ENCODE measurements at places on chromosomes 11 and 22. TPM values are rescaled to one million over a fixed set of nuclear protein-coding genes. Genes with fewer than 3 reads are reported as not detected.

The TMEM191B gene
- 6.7 TPM for total RNA-seq

DNA sequence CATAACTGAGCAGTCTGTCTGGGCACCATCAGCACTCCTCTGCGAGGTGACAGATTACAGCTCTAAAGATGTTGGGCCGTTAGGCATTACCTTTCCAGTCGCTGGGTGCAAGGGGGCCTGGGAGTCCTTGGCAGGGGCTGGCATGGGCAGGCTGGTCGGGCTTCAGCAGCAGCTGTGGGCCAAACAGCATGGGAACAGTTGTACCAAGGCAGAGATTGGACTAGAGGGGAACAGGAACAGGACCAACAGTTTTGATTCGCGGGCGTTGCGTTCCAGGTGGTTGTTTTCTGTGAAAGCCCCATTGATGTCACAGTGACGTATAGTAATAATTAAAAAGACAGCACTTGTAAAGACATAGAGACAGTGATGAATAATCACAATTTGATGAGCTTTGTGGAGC is 25.8 kb upstream of the B3GAT1 start:
- DNase-seq = no peak

DNA sequence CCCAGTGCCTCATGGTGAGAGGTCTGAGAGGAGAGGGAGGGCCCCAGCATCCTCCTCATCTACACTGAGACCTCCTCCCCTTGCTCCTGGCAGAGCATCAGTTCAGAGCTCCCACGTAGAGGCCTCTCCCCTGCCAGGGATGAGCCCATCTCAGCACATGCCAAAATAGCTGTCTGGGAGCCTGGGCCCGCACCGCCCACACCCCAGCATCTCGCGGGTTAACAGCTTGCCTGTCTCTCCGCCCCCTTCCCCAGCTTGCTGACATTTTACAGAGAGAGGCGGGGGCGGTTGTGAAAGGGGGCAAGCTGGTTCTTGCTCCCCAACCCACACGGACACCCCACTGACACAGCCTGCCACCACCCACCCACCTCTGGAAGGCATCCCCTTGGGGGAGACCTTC is 6.4 kb downstream of the DGKZ start:
- DNase-seq = no peak

The GVQW3 gene
- 2.4 TPM for total RNA-seq

DNA sequence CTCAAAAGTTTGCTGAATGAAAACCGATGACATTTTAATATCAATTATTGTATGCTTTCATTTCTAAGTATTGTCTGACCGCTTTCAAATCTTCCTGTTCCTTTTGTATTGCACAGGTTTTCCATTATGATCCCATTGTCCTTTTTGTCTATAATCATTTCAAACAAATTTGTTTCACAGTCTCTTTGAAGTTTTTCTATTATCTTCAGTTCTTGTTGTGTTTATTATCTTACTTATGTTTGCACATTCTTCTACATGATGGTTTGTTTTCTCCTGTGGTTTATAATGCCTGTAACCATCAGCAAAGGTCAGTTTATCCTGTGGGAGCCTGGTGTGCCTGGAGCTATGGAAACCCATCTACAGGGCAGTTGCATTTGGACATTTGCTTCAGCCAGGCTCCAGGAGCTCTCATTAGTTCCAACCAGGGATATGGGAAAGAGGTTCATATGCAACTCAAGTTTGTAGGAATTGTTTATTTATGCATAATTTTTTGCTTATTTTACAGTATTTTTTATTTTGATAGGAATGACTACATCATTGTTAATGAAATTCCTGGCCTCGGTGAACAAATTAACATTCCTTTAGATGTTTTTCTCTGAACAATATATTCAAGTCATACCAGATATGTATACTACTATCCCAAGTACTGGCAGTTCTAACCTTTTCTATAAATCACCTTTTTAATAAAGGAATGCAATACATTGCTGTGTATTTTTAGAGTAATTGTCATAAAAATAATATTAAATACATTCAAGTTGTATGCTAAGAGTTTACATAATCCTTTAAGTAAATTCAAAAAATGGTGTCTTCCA is 179.2 kb downstream of the SBF2 start:
- DNase-seq = no peak

GRCh38 chr11:46570790-46571398 is 22.9 kb downstream of the AMBRA1 start:
- no peak for DNase-seq

The WNT7B gene
- not detected for total RNA-seq

The CFAP68 gene
- total RNA-seq = 19.1 TPM

The MMP27 gene
- not detected for total RNA-seq

- DNase-seq = peak; percentile 61
Measured at GRCh38 chr22:29202212-29203192, 3.2 kb upstream of the EMID1 start.

The CRYBA4 gene
- not detected for total RNA-seq

- no peak for DNase-seq
Measured at GRCh38 chr22:19631899-19632667, 82.2 kb upstream of the SEPTIN5 start.

GRCh38 chr22:21593406-21594232 is 26.1 kb downstream of the UBE2L3 start:
- no peak for DNase-seq

DNA sequence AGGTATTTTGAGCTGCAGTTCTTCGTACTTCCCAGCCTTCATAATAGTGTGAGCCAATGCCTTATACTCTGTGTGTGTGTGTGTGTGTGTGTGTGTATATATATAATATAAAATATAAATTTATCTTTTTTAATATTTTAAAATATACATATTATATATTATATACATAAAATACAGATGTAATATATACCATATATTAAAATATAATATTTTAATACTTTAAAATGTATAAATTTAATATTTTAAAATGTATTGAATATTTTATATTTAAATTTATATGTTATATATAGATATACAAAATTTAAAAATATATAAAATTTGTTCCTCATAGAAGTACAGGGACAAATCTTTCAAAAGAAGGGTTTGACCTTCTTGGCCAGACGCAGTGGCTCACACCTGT is 53.7 kb upstream of the CARD18 start:
- no peak for DNase-seq

The CD82 gene
- 36.1 TPM for total RNA-seq

DNA sequence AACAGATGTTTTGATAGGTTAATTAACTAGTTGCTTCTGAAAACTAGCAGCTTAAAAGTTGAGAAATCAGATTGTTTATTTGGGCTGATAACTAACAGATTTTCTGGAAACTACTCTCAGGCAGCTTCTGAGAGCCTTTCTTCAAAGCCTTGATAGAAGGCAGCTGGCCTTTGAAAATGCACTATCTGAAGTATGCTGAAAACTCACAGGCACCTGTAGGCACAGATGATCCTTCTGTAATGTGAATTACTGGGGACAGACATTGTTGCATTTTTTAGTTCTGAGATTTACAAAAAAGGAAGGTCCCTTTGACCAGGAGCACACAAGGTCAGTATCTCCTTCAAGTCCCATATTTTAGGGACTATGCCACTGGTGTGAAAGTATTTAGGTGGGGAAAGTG is 460.8 kb upstream of the CNTN5 start:
- no peak for DNase-seq

- DNase-seq = no peak
Measured at GRCh38 chr11:115784796-115785521, 280.7 kb upstream of the CADM1 start.

The TECTA gene
- total RNA-seq = 0.24 TPM

- DNase-seq = peak; percentile 70
Measured at GRCh38 chr11:83151274-83151977, 5.5 kb upstream of the PCF11 start.

The ASCL2 gene
- 10.4 TPM for total RNA-seq

DNA sequence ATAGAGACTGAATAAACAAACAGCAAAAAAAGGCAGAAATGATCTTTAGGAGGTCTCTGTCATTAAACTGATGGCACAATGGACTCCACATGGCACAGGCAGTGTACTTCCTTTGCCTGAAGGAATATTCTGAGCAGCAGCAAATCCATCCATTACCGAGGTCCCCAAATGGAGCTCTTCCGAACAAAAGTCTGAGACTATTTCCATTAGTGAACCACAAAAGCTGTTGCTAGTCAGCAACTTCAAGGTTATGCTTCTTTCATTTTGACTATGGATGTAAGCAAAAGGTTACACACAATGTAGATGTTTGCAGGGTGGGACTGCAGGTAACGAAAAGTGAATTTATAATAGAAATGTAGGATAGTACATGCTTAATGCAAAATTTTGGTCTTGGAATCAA is 14.5 kb downstream of the NARS2 start:
- no peak for DNase-seq

The YAP1 gene
- 46.2 TPM for total RNA-seq

DNA sequence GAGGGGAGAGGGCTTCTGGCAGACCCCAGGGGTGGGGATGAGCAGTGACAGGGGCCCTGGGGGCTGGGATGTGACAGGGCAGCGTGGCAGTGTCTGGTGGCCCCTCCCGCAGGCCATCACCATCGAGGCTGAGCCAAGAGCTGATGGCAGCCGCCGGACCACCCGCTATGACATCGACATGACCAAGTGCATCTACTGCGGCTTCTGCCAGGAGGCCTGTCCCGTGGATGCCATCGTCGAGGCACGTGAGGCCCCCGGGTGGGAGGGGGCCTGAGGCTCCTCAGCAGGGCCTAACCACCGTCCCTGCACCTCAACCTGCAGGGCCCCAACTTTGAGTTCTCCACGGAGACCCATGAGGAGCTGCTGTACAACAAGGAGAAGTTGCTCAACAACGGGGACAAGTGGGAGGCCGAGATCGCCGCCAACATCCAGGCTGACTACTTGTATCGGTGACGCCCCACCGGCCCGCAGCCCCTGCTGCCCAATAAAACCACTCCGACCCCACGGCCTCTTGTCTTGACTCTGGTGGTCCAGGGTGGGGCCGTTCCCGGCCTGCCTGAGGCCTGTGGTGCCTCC is 2.6 kb upstream of the TCIRG1 start:
- no peak for DNase-seq

The HPS4 gene
- total RNA-seq = 21.9 TPM

- peak; percentile 66 for DNase-seq
Measured at GRCh38 chr11:44564166-44564565, 1.3 kb upstream of the CD82 start.

The DCUN1D5 gene
- 14.4 TPM for total RNA-seq

GRCh38 chr11:19868281-19868821 is 155.7 kb downstream of the NAV2 start:
- DNase-seq = no peak

DNA sequence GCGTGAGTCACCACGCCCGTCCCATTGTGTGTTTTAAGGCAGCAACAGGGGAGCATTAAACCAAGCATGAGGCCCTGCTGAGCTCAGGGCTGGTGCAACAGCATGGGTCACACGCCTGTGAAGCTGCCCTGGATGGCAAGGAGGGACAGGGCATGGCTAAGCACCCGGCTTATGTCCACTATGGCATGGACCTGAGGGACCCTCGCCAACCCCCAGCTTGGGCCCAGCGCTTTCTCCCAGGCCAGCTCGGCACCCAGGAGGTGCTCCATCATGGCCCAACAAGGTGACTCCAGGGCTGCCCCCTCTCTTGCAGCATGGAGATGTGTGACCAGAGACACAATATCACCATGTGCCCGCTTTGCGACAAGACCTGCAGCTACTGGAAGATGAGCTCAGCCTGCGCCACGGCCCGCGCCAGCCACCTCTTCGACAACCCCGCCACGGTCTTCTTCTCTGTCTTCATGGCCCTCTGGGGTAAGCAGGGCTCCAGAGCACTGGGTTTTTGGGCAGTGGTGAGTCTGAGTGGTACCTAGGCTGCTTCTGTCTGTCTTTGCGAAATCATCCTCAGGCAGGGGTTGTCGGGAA is 53.6 kb downstream of the ANO1 start:
- DNase-seq = no peak

GRCh38 chr22:42284643-42285181 is 14.3 kb upstream of the TCF20 start:
- DNase-seq = no peak

The DRICH1 gene
- 0.67 TPM for total RNA-seq

DNA sequence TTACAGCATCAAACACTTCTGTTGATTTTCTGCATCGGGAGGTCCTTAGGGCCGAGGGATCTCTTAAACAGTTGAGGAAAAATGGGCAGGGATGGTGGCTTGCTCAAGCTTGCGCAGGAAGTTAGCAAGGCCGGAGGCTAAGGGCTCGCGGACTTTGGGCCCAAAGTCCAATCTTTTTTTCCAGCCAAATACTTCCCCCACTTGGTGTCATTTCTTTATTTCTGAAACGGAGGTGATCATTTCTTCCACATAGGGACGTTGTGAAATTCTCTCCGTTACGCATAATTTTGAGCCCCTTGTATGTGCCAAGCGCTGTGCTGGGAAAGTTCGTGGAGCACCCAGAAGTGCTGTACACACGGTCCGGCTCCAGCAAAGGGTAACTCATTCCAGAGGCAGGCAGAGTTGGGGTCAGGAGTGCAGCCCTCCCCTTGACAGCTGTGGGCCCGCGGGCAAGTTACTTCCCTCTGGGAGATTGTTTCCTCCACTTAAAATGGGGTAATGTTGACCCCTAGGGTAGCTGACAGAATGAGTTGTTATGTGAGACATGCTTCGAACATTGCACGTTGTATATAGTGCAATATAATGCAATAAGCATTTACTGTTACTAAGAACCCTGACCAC is 809 bp downstream of the MIEF1 start:
- no peak for DNase-seq

The BACE1 gene
- 11.1 TPM for total RNA-seq

DNA sequence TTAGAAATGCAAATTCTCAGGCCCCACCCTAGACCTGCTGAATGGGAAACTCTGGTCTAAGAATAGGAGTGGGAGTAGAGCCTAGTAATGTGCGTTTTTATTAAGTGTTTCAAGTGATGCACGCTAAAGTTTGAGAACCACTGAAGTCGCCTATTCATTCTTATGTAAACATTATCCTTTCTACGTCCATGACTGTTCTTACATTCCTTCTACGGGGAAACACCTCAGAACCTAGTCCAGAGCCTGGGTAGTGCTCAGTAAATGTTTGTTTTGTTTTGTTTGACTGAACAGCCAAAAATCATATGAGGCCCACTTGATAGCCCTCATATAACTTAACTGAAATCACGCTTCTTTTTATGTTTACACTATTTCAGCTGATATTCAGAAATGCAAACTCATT is 29.8 kb downstream of the VSIG10L2 start:
- no peak for DNase-seq

The CEP126 gene
- 4.0 TPM for total RNA-seq

DNA sequence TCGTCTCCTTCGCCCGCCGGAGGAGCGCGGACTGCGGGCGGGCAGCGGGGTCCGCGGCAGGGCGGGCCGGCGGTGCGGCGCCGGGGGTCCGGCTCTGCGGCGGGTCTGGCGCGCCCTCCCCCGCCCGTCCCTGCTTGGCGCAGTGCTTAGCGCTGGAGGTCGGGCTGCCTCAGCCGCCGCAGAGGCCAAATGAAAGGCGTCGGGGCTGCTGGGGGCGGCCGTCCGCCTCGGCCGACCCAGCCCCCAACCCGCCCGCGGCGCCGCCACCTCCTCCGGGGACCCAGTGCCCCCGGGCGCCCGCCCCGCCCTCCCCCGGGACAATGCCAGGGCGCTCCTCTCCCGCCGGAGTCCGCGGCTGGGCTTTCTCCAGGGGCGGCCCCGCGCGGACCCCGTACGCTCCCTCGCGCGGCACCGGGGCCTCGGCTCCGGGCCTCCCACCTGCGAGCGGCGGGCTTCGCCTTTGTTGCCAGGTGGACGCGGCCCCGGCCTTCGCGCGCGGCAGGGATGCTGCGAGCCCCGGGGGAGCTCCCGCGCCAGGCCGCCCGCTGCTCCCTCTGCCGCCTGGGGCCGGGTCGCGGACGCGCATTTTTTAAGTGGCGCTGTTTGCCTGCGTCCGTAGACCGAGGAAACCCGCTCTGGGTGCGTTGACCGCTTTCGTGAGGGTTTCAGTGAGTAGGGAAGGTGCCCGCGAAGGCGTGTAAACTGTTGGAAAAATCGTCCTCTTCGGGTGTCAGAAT is 583 bp downstream of the APLP2 start:
- peak; percentile 65 for DNase-seq

The B4GALNT4 gene
- total RNA-seq = 2.4 TPM

- no peak for DNase-seq
Measured at GRCh38 chr22:37260901-37261336, 16.9 kb upstream of the RAC2 start.

The RFPL3 gene
- not detected for total RNA-seq

Measured in left colon (tissue), 2 donors.